ENCODE measurements at places on chromosomes 4 and X.

DNA sequence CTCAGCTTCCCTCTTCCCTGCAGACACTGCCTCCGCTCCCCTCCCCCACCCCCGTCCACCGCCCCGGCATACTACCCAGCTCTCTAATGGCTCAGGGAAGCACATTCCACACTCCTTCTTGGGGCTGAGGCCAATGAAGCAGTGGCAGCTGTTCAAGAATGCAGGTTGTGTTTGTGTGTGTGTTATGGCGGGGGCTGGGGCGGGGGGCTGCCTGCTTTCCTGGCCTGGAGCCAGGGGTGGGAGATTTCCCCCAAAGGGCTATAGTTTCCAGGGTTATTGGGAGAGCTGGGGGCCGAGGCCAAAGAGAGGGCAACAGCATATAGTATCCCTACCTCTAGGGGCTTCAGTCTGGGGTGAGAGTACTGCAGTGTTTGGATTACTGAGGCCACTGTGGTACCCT, 149.4 kb downstream of the EFNB1 start:
- DNase-seq = no peak

DNA sequence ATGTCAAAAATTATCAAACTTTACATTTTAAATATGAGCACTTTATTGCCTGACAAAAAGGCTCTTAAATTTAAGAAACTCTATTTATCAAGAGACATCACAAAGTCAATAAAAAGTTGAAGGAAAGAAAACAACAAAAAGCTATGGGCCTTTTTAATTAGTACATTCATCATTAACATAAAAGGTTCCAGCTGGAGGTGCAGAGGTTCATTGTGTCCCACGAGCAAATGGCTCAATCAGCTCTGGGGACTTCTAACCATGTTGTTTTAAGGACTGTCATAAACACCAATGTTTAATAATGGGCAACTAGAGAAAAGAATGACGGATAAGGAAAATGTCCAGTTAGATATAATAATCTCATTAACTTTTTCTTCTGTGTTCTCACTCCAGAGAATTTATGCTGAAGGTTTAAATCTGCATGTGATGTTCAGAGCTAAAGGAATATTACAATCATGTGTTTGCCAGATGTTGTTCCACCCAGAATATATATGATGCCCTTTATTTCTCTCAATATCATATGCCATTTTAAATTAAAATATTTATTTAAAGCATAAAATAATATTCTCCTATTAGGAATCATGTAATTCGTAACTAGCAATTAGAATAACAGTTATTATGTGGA, 840.3 kb upstream of the ADGRL3 start:
- DNase-seq = no peak

- DNase-seq = no peak
These were observed 426 bp downstream of the PORCN start for GRCh38 chrX:48509245-48509590.

- no peak for DNase-seq
These were observed 115.5 kb upstream of the ACSL4 start for GRCh38 chrX:109848461-109849050.

DNA sequence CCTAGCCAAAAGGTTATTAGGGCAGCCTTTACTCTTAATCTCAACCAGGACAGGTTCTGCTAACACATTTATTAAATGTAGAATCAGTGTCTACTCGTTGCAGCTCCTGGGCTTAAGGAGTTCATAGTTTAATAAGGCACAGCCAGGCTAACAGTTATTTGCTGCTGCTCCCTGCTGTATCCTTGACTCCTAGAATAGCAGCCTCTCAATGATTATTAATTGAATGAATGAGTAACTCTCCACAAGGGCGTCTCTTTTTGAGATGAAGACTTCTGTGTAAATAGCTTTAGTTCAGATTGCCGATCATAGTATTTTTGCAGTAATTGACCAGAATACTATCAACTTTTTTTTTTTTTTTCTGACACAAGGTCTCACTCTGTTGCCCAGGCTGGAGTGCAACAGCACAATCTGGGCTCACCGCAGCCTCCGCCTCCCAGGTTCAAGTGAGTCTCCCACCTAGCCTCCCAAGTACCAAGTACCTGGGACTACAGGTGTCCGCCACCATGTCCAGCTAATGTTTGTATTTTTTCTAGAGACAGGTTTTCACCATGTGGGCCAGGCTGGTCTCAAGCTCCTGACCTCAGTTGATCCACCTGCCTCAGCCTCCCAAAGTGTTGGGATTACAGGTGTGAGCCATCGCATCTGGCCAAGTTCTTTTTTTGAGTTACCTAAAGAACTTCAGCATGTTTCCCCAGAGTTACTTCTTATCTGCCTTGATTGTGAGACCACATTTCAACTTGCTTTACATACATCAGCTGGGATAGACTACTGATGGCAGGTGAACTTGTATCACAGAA, 2.9 kb downstream of the UGDH start:
- DNase-seq = no peak

GRCh38 chrX:65241059-65241721, 264.9 kb upstream of the ZC4H2 start:
- DNase-seq = no peak

GRCh38 chr4:26573389-26573794, 10.5 kb upstream of the TBC1D19 start:
- no peak for DNase-seq

- DNase-seq = no peak
These were observed 3.1 kb downstream of the ZNF630 start for GRCh38 chrX:48068096-48068887.

DNA sequence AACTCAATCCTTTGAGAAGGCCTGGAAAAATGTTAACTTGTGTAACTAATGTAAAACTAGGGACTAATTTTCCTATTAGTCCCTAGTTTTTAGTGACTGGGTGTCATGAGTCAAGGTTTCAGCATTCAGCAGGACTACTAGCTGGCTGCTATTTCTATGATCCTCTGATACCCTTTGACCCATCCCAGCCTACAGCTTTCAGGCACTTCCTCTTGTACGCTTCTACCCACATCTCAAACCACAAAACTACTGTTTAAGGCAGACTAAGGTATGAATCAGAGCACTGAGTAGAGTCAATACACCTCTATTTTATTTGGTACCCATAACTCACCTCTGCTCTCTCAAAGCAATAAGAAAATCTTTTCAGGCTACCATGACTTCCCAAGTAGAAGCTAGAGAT, 809.6 kb downstream of the PDHA2 start:
- DNase-seq = no peak

Data from substantia nigra (tissue), 51 donors.